SK-N-SH (cell line): ENCODE measurements at places on chromosomes 6 and 20.

DNA sequence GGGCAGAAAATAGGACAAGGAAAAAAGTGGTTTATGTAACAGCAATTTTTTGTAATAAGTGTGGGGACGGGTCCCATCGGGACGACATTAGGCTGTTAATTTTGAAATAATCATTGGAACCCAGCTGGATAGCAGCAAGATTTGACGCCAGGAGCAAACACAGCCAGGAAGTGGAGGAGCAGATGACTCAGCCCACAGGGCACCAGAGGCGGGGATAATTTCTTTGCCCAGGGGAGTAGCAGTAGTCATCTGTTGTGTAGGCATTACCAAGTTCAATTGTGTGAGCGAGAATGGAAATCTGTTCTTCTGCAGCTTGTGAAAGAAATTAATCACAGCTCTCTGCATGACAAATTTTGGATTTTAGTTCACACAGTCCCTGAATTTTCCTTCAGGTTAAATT, 22.6 kb upstream of the RIN2 start:
- peak; percentile 45 for DNase-seq

DNA sequence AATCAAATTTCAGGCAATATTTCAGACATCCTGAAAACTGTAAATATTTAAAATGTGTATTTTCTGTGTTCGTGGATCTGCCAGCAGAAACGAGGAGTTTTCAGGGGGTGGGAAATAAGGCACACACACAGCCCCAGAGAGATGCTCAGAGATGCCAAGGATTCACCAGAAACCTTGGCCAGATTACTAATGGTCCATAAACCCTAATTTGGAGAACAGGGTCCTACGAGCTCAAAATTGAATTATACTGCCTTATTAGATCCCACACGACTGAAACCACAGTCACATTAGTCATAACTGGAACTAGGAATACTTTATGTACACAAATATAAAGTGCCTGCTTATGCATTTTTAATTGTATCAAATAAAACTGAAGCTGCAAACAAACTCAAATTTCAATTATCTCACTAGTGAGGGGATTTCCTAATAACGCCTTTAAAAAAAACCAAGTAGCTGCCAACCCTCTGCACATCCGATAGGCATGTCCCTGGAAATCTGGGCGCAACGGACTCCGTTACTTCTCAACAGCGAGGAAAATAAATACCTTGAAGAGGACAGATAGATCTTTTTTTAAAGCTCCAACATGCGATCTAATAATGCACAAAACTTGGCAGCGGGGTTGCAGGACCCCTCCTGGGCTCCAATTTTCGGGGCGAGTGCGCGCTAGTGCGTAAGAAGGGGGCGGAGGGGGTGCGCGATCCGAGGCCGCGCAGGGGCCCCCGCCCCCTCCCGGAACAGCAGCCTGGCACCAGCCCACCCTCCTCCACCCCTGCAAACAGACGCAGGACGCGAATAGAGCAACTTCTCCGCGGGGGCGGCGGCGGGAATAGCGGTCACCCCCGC, 897 bp downstream of the CHD6 start:
- peak; percentile 75 for DNase-seq

DNA sequence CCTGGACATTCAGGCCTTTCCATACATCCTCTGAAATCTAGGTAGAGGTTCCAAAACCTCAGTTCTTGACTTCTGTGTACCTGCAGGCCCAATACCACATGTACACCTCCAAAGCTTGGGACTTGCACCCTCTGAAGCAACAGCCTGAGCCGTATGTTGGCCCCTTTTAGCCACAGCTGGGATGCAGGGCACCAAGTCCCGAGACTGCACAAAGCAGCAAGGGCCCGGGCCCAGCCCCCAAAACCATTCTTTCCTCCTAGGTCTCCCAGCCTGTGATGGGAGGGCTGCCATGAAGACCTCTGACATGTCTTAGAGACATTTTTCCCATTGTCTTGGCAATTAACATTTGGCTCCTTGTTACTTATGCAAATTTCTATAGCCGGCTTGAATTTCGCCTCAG, 107.4 kb upstream of the FRMD1 start:
- no peak for DNase-seq

DNA sequence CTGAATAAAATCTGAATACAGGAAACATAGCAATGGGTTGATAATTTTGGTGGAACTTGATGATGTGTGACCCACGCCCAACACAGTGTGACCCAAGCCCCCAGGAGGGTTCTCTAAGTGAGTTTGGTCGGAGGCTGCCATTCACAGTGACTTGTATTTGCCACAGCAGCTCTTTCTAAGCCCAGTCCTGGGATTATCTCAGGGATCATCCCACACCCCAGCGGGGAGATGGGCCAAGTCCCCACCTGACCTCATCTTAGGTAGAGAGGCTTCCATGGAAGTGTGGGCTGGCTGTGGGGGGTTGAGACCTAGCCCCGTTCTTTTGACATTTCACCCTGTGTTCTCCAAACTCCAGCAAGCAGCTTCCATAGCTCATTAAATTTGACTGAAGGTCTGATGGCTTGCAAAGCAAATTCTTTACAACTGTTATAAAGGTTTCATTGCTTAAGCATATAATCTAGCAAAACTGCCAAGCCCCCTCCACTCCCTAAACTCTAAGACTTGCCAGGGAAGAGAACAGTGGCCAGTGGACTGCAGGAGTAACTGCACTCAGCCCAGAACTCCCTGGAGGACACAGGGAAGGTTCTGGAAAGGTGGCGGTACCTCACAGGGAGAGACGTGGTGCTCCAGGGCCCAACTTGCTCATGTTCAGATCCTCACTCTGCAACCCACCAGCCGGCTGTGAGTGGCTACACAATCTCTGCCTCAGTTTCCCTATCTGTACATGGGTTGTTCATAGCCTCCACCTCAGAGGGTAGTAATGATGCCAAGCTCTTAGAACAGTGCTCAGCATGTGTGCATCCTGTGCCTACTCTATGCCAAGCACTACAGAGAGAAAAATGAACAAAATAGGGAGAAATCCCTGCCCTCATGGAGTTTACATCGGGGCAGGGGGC, 1.0 kb upstream of the PCK1 start:
- DNase-seq, result no peak
